Fibroblast of the conjunctiva (primary cell): ENCODE measurements at places on chromosomes 1 and 21.

DNA sequence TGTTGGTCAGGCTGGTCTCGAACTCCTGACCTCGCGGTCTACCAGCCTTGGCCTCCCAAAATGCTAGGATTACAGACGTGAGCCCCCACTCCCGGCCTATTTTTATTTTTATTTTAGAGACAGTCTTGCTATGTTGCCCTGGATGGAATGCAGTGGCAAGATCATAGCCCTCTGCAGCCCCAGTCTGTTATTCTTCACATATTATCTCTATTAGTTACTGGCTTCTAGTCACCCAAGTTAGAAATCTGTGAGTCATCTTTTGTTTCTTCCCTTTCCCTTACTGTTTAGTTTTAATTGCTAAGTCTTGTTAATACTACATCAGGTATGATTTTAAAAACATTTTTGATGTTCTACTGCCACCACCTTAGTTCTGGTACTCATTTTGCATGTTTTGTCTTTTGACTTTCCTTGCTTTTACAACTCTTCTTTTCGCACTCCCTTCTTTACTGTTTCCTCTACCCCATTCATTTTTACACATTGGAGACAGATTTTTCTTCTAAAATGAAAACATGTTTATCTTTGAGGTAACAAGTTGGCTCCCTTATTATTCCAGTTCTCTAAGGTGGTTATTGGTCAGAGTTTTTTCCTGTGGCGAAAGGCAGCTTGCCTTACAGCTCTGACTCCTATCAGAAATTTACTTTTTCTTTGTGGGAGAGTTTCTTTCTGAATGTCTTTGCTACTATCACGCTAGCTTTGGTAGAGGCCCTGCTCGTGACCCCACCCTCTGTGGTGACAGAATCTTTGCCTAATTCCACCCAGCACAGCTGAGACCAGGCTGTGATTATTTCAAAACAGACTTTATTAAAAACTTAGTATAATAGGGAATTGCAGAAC is 19.5 kb downstream of the ZMYM4 start:
- peak; percentile 13 for DNase-seq

DNA sequence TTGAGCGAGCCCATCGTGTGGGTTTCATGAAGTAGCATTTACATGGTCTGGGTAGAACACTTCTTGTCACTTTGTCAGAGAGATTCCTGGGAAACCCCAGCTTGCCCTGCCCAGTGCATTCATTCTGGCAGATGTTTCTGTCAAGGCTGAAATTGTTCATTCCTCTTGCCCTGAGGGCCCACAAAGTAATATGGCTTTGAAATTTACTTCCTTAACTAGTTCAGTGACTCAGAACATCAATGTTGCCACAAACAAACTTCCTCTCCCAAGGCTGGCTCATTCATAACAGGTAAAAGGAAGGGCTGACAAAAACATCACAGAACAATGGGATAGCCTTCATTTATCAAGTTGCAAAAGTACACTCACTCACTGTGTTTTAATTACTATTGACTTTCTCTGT is 5.0 kb upstream of the KIAA0040 start:
- no peak for DNase-seq

- DNase-seq: no peak
Measured at GRCh38 chr1:179206812-179207211, 22.7 kb downstream of the ABL2 start.

DNA sequence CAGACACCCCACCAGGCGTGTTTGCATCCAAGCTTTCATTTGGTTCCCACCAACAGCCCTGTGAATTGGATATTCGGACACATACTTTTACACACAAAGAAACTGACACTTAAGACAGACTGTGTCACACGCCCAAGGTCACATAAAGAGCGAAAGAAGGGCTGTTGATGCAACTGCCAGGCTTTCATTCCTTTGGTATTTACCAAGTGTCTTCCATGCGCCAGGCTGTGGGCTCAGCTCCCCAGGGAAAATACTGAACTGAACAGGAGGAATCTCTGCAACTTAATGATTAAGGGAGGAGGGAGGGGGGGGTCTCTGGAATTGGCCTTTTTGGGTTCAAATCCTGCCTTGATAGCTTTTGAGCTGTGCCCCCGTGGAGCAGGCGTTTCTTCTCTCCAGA is 122.8 kb downstream of the ACTL8 start:
- DNase-seq: no peak

- DNase-seq: no peak
Measured at GRCh38 chr1:83764209-83764608, 234.7 kb downstream of the TTLL7 start.

GRCh38 chr1:42937836-42938644 is 20.6 kb downstream of the SLC2A1 start:
- DNase-seq: no peak

- DNase-seq: no peak
Measured at GRCh38 chr1:12185036-12185917, 18.5 kb downstream of the TNFRSF1B start.

- peak; percentile 56 for DNase-seq
Measured at GRCh38 chr1:246689409-246690008, 34.7 kb upstream of the SCCPDH start.

DNA sequence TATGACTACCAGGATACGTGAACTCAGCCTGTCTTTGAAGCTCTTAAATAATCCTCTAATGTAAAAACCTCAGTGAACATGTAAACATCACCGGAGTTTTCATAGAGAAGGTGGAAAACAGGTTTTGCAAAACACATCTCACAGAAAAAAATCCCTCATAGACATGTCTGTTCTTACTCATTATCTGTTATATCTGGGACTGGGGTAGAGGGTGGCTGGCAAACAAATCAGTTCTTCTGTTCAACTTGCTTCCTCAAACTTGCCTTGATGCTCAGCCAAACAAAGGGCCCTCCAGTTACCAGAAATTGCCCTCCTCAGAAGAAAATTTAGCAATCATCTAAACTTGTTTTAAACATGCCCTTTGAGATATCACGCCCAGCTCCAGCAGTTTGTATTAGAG is 66.1 kb upstream of the CXADR start:
- no peak for DNase-seq

GRCh38 chr1:29943034-29943433 is 706.7 kb downstream of the PTPRU start:
- DNase-seq: no peak

- DNase-seq: no peak
Measured at GRCh38 chr1:12148958-12149790, 17.6 kb upstream of the TNFRSF1B start.

DNA sequence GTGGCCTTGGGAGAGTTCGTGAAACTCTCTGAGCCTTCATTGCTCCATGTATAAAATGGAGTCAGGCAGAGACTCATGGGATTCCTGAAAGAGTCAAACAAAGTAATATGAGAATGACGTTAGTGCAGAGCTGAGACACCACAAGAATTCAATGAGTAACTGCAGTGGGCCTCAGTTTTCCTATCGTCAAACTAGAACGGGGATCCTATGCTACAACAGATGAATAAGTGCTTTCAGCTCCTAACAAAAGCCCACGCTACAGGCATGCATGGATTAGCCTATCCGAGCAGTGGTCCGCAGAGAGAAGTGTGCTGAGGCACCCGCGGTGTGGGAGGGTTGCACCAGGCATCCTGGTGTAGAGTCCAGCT is 124.7 kb downstream of the SYF2 start:
- DNase-seq: no peak

DNA sequence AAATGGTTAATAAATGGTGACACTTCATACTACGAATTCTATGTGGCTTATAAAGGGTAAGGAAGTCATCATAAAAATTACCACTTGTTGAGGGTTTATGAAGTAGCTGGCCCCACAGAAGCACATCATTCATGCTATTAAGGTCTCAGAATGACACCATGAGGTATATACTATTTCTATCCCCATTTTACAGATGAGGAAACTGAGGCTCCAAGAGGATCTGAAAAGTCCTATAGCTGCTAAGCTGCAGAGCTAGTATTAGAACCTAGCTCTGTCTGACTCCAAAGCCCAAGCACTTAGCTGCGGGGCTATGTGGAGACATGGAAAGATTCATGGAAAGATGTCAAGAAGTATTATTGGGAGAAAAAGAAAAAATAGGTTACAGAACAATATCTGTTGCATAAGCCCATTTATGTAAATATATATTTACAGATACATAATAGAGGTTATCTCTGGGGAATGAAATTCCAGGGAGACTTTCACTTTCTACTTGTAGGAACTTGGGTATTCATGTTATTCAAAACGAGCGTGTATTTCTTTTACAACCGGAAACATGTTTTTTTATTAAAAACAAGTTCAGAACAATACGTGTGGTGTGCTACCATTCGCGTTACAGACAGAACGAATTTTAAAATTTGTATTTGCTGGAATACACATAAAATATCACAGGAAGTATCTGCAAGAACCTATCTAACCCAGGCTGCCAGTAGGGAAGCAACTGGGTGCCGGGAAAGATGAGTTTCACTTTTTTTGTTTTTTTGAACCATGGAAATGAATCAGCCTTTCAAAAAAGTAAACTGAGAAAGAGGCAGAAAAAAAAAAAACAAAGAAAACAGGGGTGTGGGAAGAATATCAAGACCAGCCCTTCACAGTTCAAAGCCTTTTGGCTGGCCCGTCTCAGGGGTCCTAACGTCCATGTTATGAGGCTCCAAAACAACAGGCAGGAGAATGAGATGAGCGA is 13.4 kb downstream of the SPOCD1 start:
- DNase-seq: no peak

- no peak for DNase-seq
Measured at GRCh38 chr21:35467566-35467965, 418.5 kb upstream of the RUNX1 start.

DNA sequence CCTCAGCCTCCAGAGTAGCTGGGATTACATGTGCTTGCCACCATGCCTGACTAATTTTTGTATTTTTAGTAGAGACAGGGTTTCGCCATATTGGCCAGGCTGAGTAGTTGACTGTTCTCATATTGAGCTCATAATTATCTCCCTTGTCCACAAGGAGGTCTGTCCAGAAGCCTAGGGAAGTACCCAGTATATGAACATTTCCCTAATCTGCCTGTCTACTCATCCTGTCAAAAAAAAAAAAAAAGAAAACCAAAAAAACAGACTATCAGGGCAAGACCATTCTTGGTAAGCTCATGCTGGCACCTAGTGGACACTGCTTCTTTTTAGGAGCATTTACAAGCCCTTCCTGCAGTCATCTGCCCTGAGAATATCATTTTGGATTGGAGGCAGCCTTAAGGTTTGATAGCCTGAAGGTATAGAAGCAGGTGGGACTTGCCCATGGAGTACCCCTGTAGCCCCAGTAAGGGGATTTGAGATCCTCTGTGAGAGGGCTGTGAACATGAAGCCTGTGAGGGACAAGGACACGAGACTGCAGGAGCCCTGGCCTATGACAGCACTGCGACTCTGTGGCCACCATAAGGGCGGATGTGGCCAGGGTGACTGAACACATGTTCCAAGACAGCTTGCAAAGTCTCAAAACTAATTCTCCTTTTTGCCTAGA is 10.8 kb upstream of the DUSP12 start:
- DNase-seq: peak; percentile 70

- DNase-seq: no peak
Measured at GRCh38 chr1:192943108-192943507, 116.1 kb downstream of the UCHL5 start.

GRCh38 chr1:12336413-12336812 is 106.6 kb downstream of the VPS13D start:
- DNase-seq: no peak

- DNase-seq: no peak
Measured at GRCh38 chr1:54359393-54360162, 46.6 kb downstream of the SSBP3 start.

DNA sequence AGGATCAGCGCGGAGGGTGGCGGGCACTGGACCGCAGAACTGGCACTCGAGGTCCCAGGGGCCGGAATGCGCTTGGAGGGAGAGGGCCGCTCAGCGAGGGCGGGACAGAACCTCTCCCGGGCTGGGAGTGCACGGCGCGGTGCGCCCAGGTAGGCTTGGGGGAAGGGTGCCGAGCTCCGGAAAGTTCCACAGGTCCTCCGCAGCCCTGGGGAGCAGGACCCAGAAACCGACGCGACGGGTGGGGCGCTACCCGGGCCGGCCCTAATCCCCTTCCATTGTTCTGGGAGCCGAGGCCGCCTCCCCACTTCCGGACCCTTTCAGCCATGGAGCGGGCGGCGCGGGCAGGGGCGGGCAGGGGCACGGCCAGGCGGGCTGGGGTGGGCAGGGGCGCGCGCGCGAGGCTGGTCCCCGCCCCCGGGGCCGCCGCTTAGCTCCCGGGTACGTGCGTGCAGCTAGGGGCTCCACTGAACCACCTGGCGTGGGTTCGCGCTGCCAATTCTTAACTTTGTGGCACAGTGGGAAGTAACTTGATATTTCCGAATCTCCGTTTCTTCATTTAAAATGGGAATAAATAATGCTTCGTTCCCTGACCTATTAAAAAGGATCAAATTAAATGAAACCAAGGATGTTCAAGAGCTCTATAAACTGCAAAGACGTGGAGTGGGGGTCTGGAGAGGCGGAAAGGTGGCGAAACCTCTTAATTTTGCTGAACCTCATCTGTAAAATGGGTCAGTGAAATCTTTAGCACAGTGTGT is 20.7 kb downstream of the LGR6 start:
- no peak for DNase-seq

- DNase-seq: no peak
Measured at GRCh38 chr1:1136547-1137230, 20.8 kb upstream of the C1orf159 start.

DNA sequence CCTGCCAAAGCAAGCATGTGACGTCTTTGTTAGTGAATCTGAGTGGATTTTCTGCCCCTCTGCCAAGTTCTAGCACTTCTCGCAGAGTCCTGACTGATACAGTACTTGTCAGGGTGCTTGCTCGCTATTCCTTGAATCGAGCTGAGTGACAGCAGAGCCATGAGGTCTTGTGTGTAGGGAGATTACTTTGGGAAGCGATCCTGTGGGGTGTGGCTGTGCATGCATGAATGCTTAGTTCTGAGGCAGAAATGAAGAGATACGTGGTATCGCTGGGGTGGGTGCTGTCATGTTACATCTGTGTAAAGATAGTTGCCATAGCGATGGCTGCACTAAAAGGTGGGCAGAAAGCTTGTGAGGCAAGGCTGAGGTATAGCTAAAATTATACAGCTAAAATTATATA is 19.3 kb upstream of the DNAJC28 start:
- DNase-seq: no peak

GRCh38 chr21:31885146-31885545 is 12.3 kb downstream of the HUNK start:
- DNase-seq: no peak

- DNase-seq: no peak
Measured at GRCh38 chr1:43322506-43322905, 15.1 kb upstream of the MPL start.

GRCh38 chr1:82177192-82177591 is 376.5 kb downstream of the ADGRL2 start:
- DNase-seq: peak; percentile 35

DNA sequence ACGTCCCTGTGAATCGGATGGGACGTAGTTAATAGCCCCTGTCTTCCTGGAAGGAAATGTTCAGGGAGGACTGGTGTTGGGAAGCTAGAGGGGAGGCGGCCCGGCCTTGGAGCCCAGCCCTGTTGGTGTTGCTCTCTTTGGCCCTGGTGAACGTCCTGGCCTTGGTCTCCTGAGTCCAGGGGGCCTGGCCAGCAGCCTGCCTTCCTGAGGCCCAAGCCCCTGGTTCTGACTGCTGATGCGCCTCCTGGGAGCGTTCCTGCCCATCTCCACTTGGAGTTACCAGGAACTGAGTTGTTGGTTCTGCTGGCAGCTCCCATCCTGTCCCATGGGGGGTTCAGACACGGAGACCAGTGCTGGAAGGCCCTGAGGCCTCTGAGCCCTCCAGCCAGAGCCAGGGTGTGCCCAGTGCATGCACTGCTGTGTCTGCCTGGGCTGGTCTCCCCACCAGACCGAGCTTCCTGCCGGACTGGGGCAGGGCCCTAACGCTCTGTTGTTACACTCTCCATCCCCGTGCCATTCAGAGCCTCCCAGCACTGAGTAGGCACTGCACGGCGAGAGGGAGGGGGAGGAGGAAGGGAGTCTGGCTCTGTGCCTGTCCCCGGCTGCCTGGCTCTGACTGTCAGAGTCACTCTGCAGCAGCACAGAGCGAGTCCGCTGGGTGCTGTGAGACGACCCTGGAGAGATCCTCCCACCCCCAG is 382.5 kb upstream of the VAMP3 start:
- no peak for DNase-seq
